ENCODE measurements at places on chromosomes 6 and 20.

DNA sequence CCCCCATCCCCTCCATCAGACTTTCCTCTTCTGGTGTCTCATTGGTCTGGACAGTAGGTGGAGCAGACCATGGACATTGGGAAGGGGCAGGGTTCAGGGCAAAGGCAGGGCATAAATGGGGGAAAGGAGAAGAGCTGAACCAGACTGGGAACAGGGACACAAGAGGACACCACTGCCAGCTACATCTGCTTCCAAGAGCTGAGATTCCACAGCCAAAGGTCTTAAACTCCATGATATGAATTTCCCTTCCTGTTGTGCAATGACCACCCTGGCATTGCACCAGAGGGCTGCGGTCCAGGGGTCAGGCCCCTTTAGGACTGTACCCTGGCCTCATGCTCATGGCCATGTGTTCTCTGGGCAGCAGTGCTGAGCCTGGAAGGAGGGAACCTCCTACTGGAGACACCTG, 137.9 kb downstream of the MAFB start:
- no peak for DNase-seq

DNA sequence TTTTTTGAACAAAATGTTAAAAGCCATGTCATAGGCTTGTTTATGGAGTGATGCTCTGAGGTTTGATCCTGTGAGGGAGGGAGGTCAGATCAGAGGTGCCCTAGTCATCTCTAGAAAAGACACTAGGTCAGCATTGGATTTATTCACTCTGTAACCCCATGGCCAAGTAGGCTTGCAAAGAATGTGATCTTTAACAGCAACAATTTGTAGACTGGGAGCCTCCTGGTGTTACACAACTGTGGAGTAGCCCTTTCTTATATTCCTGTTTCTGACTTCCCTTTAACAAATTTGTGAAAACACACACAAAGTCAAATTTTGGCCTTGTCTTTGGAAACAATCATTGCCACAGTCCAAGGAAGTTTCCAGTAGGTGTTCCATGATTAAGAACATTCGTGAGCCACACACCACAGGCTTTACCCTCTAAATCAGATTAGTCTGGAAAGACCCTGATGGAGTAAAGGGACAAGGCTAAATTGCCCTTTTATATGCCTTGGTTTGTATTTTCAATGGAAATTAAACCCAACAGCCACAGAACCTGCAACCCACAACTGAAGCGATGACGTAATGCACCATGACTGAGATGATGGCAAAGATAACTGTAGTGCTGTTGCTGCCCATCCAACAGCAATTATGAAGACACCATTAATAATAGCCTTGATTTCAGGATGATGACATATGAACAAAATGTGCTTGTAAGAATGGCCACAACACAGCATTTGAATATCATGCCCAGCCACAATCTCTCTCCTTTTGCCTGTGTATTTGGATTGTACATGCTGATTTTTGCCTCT, 22.1 kb downstream of the SCP2D1 start:
- DNase-seq = no peak

DNA sequence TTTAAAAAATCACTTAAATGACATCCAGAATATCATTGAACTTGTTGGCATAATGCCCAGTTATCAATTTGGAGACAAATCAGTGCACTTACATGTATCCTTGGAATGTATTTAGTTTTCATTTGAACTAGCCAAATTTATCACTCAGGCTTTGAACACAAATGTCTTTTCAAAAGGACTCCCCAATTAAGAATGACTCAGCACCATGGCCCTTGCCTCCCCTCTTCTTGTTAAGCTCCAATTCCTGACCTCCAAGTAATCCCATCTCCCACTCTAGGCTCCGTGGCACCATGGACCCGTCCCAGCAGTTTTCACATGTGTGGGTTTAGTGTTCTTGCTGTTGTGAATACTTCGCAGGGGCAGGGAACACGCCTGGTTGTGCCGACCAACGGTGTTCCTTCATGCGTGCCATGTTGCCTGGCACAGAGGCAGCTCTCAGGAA, 2.7 kb downstream of the AKAP12 start:
- no peak for DNase-seq

DNA sequence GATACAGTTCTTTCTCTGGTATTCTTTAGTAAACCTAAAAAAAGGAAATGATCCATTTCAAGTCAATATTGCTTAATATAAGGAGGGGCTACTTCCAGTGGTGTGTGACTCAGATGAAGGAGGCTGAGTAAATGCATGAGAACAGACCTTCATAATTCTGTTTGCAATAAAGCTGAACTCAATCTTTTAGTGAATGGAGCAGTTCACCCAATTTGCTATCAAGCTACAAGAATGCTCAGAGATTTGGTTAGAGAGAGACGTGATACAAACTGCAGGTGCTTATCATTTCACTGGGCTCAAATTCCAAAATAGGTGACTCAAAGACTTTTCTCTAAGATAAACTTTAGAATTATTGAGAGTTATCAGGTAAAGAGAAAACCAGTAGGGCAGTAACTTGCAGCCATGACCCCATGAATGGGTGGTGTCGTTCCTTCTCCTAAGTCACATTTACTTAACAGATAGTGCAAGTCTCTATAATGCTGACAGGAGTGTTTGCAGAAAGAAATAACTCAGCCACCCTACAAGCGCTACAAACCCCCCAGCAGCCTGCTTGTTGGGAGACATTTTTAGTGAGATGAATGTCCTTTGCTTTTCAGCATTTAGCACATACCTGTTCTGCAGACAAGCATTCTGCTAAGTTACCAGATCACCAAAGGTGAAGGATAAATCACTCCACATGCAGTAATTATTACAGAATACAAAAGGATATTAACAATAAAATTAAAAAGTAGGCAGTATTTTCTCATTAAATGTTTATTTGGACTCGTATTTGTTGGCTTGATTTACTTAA, 16.4 kb upstream of the BLOC1S5 start:
- no peak for DNase-seq

DNA sequence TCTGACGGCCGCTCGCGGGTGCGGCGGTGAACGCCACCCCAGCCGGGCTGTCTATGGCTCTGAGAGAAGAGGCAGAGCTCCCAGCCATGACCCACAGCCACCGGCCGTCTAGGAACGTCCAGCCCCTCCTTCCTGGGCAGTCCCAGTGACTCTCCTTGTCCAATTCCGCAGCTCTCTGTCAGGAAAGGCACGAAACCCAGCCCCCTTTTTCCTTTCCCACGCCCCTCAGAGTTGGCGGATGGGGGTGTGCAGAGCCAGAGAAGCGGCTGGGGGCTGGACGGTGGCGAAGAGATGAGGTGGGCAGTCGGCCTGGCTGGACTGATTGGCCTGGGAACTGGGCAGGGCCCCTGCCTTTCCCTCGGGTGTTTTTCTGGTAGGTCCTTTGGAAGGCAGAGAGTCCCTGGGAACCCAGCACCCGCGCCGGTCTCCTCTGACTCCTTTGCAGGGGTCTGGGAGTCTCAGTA, 1.5 kb downstream of the EBF4 start:
- DNase-seq = no peak

GRCh38 chr20:13650474-13650873, 11.7 kb upstream of the TASP1 start:
- no peak for DNase-seq

Data from iPS DF 19.7 (cell line).